ENCODE measurements at places on chromosomes 13 and 19.
A peak's percentile ranks its signal among the peaks of the same experiment; 100 is the strongest.

DNA sequence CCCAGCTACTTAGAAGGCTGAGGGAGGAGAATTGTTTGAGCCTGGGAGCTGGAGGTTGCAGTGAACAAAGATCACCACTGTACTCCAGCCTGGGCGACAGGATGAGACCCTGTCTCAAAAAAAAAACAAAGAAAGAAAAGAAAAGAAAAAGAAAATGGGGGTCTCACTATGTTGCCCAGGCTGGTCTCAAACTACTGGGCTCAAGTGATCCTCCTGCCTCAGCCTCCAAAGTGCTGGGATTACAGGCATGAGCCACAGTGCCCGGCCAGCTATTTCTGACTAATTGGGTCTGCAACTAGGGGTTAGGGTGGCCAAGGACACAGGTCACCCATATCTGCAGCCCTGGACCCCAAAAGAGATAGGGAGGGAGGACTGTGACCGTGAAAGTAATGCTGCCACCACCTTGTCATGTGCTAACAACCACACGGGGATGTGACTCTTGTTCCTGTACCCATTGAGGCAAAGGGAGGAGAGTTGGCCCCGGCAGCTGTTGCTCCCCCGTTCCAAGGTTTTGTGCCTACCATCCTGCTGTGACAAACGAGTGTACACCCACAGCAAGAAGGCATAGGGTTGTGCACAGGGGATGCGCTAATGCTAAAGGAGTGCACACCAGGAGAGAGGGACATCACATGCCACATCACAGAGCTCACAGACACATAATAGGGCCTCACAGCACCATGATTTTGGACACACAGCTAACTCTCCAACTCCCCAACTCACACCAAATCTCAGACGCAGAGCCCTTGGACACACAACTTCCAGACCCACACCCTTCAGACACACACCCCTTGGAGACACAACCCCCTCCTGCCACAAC, 619 bp downstream of the MEF2B start:
- DNase-seq, result no peak

DNA sequence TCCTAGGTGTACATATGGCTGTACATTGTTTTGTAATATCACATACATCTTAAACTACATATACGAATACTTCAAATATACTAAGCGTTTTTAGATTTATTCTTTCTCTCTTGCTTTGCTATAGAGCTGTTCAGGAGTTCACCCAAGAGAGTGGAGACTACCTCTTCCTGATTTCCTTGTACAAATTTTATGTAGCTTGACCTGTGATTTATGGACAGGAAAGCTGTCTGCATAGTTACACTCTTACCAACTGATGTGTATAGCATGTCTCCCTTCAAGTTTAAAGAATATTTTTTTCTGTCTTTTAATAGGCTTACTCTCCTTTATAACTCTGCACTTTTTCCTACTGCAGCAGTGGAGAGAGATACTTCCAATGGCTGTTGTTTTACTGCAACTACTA, 428.7 kb downstream of the NDFIP2 start:
- no peak for DNase-seq

GRCh38 chr19:29320618-29321017, 107.7 kb upstream of the UQCRFS1 start:
- no peak for DNase-seq

- no peak for DNase-seq
These were observed 86.5 kb downstream of the ATP11A start for GRCh38 chr13:112776354-112776753.

- no peak for DNase-seq
These were observed 15.2 kb upstream of the PABPC3 start for GRCh38 chr13:25080773-25081172.

DNA sequence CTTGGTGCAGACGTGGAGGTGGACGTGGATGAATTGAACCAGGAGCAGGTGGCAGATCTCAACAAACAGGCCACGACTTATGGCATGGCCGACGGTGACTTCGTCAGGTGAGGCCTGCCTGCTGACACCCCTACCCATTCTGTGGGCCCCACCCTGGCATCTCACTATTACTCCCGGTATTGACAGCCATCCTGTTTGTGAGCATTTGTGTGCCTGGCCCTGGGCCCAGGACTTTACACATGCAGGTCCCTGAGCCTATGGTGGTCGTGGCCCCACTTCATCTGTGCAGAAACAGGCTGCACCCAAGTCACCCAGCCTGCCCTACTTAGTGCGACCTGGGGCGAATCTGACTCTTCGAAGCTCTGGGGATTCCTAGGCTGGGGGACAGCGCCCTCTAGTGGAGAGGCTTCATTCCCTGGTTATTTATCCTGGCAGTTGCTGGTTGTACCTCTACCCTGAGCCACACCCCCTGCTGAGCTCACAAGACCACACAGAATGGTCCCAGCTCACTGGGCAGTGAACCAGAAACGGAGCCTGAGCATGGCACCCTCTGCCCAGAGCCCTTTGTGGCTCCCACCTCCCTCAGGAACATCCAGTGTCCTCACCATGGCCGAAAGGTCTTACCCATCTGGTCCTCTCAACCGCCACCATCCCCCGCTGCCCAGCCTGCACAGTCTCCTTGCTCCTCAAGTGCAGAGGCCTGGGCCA, 16.9 kb downstream of the ZNF296 start:
- peak; percentile 79 for DNase-seq

DNA sequence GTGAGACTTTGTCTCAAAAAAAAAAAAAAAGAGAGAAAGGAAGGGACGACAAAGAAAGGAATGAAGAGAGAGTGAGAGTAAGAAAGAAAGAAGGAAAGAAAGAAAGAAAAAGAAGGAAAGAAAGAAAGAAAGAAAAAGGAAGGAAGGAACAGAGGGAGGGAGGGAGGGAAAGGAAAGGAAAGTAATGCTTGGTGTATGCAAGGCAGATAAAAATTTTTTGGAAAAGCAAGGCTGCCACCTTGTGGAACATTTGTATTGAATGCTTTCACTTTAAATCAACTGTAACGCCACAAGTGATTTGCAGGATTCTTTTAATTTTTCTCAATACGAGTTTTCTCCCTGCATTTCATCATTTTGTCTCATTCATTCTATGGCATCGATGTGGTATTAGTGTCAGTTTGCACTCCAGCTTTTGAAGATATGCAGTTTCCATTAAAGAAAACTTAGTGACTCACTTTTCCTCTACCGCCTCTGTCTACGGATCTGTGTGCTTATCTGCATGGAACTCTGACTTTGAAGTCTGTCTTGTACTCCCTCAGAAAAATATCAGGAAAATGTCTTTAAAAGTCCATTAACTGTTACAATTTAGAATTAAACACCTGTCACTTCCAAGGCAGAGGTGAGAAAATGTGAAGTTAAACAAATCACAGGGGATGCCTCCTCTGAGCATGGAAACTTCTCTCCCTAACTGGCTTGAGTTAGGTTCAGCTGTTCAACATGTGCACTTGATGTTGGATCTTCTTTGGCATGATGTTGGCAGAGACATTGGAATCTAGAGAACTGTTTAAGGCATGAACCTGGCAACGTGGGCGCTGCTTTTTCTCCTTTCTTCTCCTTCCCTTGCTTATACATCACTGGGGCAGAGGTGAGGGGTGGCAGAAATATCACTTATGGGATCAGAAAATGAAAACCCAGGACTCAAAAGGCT, 20.0 kb upstream of the ZDHHC20 start:
- DNase-seq, result peak; percentile 85

GRCh38 chr19:12778017-12778904, 2.9 kb upstream of the HOOK2 start:
- DNase-seq, result peak; percentile 88

GRCh38 chr13:20702915-20703779, at the start of gene IL17D:
IL17D (plus strand) TSS chr13:20703699; CDS start chr13:20704002, 303 bp downstream.
- peak; percentile 29 for DNase-seq

DNA sequence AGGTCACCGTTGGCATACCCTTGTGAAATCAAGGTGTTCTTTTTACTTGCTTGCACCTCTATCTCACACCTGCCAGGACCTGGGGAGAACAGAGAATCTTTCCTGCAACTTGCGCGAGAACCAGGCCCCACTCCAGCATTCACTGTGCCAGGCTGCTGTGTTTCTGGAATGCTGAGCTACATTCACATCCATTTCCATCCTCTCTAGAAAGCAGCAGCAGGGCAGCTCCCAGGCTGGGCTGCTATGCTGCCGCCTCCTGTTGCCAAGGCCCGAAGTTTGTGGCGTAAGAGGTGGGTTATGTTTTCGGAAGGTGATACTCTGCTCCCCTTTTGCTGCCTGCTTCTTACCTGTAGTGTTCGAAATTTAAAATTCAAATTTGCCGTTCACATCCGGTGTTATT, 464.1 kb downstream of the KLF5 start:
- DNase-seq, result no peak

DNA sequence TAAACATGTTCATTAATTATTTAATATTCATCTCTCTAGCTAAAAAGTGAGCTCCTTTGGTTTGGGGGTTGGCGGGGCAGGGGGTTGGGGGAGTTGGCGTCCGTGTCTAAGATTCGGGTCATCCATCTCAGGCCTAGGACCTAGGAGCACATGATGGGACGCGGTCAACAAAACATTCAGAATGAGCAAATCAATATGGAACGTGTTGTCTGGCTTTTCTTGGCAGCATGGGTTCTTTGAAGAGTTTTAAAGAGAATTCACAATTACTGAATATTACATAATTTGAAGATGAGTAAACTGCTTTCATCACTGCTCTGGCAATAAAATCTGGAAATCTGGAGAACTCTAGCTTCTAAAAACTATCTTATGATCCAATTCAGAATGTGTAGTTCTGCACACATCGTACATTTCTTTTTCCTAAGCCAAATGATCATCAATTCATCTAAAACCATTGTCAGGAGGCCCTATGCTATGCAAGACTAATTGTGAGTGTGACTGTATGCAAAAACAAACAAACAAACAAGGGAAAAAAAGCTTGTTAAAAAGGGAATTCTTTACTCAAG, 5.4 kb upstream of the ARGLU1 start:
- no peak for DNase-seq

DNA sequence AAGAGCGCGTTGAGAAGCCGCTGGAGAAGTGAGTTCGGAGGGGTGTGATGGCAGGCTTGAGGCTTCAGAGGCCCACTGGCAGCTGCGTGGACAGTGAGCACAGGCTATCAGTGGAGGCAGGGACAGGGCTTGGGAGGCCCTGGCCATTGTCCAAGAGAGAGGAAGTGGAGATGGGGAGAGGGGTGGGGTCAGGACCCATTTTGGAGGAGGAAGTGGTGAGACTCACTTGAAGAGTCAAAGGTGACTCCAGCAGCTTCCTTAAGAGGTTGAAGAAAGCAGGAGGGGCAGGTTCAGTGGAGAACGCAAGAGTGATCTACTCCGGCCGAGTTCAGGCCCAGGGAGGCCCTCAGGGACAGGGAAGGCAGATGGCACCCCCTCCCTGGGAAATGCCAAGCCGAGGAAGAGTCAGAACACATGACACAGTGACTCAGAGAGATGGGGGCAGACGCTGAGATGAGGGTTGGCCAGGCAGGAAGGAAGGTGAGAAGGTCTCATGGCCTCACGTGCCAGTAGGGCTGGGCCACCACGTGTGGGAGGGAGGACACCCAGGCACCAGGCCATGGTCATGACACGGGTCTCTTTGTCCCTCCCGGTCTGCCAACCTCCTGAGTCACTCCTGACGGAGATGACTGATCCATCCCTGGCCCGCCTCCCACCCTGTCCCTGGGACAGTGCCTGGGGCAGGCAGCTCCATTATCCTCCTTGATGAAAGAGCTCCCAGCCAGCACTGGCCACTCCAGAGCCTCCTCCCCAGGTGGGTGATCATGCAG, 10.1 kb upstream of the CD22 start:
- peak; percentile 98 for DNase-seq

DNA sequence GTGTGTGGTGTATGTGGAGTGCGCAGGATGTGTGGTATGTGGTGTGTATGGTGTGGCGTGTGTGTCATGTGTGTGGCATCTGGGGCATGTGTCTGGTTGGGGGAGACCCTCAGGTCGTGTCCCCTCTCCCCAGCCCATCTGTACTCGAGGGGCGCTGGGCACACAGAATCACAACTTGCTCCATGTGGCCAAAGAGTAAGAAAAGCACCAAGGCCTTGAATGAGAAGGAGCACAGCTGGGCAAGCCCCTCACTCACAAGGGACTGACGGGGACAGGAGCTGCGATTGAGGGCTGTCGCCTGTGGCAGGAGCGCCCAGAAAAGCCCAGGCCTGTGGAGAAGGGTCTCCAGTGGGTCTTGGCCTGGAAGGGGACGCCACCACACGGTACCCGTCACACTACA, 62.8 kb downstream of the PEPD start:
- DNase-seq, result no peak

- DNase-seq, result no peak
These were observed 102.8 kb downstream of the TEX29 start for GRCh38 chr13:111423168-111423785.

DNA sequence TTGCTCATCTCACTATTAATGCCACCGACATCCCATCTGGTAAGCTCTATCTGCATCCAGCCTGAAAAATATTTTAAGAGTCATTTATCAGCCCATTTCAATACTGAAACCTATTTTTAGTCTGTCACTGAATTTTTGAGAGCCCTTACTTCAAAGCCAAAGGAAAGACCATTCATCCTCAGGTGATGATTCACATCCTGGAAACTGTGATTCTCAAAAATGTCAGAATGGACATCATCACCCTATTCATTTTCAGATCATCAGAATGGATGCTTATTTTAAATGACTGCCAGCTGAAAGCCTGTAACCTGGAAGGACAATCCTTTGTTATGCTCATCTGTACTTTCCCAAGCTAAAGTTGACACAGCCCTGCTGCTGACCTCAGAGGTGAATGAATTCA, 27.0 kb downstream of the TNFSF11 start:
- peak; percentile 60 for DNase-seq

- no peak for DNase-seq
These were observed 645 bp downstream of the PALM start for GRCh38 chr19:709196-709964.

DNA sequence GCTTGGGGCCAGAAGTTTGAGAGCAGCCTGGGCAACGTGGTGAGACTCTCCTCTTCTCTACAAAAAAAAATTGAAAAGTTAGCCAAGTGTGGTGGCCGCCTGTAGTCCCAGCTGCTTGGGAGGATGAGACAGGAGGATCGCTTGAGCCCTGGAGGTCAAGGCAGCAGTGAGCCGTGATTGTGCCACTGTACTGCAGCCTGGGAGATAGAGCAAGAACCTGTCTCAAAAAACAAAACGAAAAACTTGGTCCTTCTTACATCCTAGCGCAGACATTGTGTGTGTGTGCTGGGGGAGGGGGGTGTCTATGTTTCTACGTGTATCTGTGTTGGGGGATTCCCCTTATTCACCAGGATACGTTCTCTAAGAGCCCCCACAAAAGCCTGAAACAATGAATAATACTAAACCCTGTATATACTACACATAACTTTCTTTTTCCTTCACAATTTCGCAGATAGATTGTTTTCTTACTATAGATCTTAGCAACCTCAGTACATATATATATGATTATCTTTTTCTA, 7.9 kb downstream of the AXL start:
- DNase-seq, result no peak

GRCh38 chr19:18597809-18598660, 8.6 kb downstream of the CRLF1 start:
- no peak for DNase-seq

GRCh38 chr13:68597641-68598040, 1367.5 kb upstream of the PCDH9 start:
- DNase-seq, result no peak

DNA sequence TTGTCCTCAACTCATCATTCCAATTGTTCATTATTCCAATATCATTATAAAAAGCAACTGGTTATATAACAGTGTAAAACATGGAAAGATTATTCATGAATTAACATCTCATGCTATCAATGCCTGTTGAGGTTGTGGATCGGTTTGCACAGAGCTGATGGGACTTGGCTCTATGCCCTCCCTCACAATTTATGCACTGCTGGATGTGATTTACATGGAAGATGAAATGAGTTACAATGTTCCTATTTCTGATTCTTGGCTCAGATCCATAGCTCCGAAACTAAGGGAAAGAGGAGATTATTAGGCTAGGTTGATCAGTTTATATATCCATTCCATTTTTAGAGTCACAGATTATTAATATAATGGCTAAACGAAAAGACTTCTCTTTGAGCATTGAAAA, 38.6 kb downstream of the SCEL start:
- DNase-seq, result no peak

All from lung microvascular endothelial cell (primary cell).